ENCODE measurements at places on chromosomes 13 and 19. TPM values are rescaled to one million over a fixed set of nuclear protein-coding genes. Genes with fewer than 3 reads are reported as not detected.

The LILRA1 gene
- 0.22 TPM for polyA plus RNA-seq

The SHC2 gene
- 18.9 TPM for polyA plus RNA-seq

The DLL3 gene
- polyA plus RNA-seq = not detected

GRCh38 chr13:42086582-42086981 is 38.1 kb downstream of the DGKH start:
- no peak for DNase-seq

DNA sequence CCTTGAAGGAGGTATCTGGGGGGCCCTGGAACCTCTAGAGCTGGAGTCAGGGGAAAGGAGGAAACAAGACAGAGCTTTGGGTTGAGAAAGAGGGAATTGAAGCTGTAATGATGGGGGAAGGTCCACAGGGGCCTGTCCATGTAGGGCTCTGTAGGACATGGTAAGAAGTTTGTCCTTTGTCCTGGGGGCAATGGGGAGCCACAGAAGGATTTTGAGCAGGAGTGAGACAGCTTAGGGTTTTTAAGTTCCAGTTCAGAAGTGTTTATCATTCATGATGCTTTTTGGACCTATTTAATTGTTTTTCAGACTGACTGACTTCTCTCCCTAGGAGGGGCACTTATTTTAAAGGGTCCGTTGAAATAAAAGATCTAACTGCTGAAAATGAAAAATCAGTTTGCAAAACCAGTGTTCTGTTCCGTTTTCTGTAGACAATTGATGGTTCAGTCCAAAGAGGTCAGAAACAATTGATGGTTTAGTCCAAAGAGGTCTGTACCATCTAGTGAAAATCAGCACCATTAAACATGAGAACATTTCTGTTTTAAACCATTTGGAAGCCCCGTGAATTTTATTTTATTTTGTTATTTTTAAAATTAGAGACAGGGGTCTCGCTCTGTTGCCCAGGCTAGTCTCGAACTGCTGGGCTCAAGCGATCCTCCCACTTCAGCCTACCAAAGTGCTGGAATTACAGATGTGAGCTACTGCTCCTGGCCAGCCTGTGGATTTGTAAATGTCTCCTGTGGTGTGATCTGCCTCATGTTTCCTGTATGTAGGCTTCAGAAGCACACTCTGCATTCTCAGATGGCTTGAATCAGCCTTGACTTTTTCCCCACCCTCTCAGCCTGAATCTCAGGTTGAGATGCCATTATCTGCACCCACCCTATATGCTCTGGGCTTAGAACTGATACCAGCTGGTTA is 8.4 kb downstream of the PLD3 start:
- DNase-seq = no peak

- DNase-seq = no peak
Measured at GRCh38 chr13:66301006-66301405, 929.1 kb downstream of the PCDH9 start.
